A172 (cell line): ENCODE measurements at places on chromosomes 16 and 17.
A peak's percentile ranks its signal among the peaks of the same experiment; 100 is the strongest.

DNA sequence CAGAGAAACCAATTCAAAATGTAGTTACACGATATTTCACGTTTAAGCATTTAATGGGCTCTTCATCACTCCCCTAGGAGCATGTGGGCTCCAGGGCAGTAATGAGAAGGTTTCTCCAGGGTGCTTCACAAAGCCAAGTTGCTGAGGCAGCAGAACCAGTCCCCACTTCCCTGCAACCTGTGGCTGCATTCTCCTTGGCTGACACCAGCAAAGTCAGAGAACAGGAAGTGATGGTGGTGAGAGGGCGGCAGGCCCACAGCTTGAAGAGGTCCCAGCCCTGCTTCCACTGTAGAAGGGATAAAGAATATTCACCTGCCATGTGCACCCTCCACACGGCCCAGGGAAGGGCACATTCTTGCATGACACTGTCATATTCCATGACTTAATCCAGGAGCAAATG is 133.2 kb downstream of the CBLN1 start:
- no peak for DNase-seq

GRCh38 chr16:52451971-52452421 is 94.9 kb downstream of the TOX3 start:
- no peak for DNase-seq

GRCh38 chr17:49195751-49196150 is 14.6 kb downstream of the GNGT2 start:
- DNase-seq = no peak

DNA sequence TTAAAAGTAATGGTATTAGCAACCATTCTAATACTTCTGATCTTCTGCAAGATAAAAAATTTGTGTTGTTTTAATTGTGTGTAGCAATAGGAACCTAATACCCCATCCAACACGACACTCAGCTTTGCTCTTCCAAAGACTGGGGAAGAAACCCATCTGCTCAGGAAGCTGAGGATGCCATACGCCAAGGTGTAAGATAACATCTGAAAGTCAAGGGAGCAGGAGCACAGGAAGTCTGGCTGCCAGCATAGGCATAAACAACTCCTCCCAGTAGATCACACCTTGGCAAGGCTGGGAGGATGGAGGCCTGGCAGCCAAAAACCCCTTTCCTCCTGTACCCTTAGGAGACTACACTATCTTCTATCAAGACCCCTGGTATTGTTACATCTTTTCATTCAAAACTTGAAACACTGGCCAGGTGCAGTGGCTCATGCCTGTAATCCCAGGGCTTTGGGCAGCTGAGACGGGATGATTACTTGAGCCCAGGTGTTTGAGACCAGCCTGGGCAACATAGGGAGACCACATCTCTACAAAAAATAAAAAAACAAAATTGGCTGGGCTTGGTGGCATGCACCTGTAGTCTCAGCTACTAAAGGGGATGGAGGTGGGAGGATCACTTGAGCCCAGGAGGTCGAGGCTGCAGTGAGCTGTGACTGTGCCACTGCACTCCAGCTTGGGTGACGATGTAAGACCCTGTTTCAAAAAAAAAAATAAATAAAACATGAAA is 5.7 kb upstream of the SPHK1 start:
- no peak for DNase-seq

DNA sequence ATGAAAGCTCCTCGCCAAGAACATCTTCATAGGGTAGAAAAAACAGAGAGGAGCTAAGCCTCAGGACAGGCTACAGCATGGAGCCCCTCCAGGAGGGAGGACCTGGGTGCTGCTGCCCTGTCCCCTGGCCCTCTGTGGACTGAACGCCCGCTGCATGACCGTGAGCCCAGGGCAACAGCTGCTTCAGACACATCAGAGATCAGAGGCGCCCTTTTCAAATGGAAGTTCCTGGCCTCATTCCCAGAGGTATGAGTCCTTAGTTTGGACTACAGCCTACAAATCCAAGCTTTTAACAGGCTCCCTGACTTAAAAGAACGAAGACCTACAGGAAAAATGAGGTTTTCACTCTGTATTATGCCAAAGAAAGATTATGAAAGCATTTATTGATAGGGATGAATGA is 48.5 kb downstream of the ZNF18 start:
- DNase-seq = peak; percentile 84

DNA sequence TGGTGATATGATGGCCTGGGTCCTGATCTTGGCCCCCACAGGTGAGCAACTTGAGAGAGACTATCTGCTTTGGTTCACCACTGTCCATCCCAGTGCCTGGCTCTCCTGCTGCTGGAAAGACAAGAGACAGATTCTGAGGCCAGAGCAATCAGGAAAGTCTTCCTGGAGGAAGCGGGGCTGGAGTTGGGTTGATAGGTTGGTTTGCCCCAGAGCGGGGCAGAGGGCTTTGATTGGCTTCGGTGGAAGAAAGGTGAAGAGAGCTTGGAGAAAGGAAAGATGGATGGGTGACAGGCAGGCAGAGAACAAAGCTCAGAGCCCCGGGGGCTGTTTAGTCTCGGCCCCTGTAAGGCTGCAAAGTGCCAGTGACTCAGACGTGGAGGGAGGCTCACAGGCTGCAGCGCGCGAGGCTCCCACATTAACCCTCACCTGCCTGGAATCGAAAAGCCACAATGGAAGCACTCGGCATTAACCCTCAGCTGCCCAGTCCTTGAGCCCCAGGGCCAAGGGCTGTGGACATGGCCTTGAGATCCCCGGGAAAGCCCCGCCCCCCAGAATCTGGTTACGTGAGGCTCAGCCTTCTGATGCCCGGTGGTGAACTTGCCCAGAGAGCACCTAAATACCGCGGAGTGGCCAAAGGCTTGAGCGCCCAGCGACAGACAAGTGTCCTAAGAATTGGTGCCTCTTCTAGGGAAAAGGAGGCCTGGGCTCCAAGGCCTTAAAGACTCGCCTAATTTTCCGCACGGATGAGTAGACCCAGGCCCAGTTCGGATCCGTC is 996 bp upstream of the CPNE2 start:
- peak; percentile 79 for DNase-seq

- DNase-seq = no peak
These were observed 300.5 kb downstream of the CPPED1 start for GRCh38 chr16:12503191-12503590.

GRCh38 chr16:7443142-7443541 is 110.5 kb downstream of the RBFOX1 start:
- DNase-seq = no peak

GRCh38 chr17:75124819-75125162 is 6.8 kb downstream of the NT5C start:
- DNase-seq = no peak

DNA sequence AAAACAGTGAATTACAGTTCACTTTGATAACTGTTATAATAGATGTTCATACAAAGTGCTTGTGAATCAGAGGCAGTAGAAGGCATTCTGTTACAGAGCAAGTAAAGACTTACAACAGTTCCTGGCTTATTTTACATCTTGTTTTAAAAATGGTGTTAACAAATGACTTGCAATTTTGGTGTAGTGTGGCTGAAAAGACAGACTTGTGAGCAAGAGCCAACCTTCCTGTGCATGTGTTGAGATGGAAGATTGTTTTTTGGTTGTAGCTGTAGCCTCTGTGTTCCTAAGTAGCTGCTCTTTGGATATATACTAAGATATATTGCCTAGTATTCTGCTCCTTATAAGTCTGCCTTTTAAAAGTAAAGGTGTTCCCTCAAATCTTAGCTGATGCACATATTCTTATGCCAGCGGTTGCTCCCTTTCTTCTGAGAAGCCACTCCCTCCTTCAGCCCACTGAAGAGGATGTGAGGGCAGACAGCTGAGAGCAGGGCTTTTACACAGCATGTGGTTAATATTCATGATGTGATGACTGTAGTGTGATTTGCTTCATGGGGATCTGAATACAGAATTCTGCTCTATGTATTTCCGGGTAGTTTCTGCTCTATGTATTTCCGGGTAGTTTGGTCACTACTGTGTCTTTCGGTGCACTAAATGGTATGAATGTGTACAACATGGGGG is 182.3 kb downstream of the PHKB start:
- no peak for DNase-seq

GRCh38 chr17:75289832-75290337 is 652 bp upstream of the SLC25A19 start:
- DNase-seq = peak; percentile 43

DNA sequence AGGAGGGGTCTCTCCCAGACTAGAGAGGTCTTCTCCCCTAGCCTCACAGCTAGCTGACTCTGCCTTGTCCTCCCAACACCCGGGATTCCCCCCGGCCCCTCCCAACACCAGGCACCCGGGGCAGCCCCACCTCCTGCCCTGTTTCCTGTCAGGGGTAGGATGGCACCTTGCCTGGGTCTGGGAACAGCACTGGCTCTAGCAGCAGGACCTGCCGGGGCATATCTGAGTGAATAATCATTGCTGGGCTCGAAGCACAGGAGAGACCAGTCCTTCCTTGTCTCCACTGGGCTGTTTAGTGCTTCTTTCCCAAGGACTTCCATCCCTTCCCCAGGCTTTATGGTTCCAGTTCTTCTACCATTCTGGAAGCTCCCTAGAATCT is 25.7 kb downstream of the MINK1 start:
- DNase-seq = peak; percentile 54
